ENCODE measurements at places on chromosomes 5 and 9.

DNA sequence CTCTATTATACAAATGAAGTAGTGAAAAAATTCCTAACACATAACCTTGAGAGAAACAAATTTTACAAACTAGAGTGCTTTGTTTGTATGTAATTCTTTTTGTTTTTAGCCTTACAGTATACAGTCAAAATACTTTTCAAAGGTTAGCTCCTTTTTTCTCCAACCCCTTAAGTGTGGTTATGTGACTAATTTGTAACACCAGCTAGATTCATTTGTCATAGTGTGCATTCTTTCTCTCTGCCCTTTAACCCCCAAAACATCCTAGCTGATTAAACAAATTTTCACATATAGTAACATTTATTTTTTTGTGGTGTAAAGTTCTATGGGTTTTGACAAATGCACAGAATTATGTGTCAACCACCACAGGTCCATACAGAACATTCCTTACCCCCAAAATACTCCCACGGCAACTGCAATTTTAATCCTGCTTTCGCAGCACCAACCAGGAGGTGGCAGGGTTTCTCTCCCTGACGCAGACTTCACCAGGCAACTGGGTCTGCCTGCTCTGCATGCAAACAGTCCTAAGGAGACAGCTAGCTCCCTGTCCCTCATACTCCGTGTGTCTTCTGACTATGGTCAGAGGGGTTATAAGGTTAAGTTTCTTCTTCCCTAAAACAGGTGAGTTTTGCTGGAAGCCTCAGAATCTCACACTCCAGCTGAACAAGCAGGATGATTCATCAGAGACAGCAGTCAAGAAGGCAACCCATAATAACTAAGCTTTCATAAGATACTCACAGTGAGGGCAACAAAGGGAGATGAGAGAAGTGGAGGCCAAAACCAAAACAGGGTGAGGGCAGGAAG lies 44.5 kb upstream of the NR5A1 start:
- DNase-seq, result peak; percentile 17

- no peak for DNase-seq
Measured at GRCh38 chr5:157252711-157253465, 13.0 kb upstream of the CYFIP2 start.

DNA sequence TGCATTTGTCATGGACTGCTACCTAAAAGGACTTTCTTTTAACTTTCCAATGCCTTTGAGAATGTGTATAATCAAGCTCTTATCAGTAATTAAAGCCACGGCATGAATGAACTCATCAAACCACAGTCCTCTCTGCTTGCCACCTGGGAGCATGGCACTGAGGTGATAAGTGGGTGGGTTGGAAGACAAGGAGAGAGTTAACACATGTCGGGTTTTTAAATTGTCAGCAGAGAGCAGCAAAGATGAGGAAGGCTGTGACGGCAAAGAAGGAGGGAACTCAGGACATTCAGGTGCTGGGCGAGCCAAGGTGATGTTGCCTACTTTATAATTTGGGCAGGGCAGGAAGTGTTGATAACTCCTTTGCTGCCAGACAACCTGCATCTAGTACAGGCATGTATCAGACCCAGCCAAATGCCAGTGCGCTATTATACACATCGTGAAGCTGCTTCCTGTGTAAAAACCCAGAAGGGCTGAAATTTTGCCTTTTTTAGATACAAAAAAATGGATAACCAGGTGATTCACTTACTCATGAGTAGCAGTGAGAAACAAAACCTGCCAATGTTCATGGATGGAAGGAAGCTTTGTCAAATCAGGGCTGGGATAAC lies 269.1 kb downstream of the KIF4B start:
- DNase-seq, result no peak

GRCh38 chr5:163106098-163106497 lies 331.3 kb upstream of the CCNG1 start:
- DNase-seq, result no peak

GRCh38 chr5:178298283-178298807 lies 65.7 kb upstream of the PHYKPL start:
- no peak for DNase-seq

GRCh38 chr9:85717220-85717619 lies 24.5 kb downstream of the AGTPBP1 start:
- no peak for DNase-seq

DNA sequence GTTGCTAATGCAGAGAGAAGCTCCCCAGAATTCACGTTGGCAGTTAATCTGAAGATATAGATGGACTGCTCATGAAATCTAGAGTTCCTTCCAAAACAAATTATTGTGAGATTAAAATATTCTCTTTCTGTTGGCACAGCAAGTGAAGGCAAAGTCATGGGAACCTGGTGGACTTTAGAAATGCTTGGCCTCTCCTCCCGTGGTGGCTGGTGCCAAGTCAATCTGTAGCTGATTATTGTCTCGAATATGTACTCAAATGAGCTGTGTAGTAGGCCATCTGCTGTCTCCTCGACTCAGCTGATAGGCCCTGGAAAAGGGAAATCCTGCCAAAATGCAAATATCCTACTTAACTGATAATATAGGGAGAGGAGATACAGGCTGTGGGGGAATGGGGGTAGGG lies 69.3 kb downstream of the DAPK1 start:
- no peak for DNase-seq

DNA sequence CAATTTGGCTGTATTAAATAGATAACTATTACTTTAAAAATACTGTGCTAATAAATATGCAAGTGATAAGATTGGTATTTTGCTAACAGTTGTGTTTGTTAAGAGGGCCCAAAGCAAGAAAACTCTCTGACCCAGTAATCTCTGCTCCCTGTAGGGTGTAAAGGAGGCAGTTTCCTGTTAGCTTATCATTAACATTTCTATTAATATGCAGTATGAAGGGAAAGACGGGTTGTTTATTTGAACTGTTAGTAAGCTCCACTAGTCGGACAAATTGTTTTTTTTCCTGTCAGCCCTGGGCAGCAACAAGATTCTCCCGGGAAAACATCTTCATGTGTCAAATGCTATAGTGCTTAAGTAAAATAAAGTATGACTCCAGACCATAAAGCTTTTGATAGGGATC lies 35.6 kb downstream of the ERP44 start:
- DNase-seq, result no peak

DNA sequence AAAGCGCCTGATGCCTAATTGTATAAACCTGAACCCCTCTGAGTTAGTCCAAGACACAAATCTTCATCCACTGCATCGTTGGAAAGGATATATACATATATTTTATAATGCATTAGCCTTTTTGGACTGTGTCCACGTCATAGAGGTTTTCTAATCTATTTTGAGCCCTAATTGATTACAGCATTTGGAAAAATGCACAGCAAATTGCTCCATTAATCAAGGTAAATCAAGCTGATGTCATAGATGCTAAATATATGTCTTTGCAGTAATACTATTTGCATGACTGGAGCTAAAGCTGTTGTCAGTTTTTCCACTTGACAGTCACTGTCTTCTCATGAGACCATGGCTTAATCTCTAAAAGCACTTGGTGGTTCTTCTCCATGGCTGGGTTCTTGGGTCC lies 483.5 kb upstream of the TNC start:
- no peak for DNase-seq

GRCh38 chr5:31385774-31386537 lies 145.9 kb downstream of the DROSHA start:
- no peak for DNase-seq

- no peak for DNase-seq
Measured at GRCh38 chr5:103111468-103111867, 8.5 kb downstream of the GIN1 start.

GRCh38 chr5:158456756-158457155 lies 597.8 kb upstream of the CLINT1 start:
- DNase-seq, result no peak

DNA sequence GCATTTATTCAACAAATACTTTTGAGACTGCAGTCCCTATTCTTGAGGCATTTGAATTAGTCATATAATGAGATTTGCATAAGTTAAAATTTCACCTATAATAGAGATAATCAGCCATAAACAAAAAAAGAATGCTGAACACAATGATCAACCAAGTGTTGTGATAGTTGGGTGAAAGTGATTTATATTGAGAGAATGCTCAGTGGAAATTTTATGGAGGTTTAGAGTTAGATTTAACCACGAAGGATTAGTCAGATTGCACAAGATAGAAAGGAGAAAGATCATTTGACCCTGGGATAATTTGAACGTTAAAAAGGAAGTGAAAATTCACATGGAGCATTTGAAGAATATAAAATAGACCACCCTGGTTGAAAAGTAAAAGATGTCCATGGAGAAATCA lies 356.2 kb downstream of the NPR3 start:
- DNase-seq, result no peak

DNA sequence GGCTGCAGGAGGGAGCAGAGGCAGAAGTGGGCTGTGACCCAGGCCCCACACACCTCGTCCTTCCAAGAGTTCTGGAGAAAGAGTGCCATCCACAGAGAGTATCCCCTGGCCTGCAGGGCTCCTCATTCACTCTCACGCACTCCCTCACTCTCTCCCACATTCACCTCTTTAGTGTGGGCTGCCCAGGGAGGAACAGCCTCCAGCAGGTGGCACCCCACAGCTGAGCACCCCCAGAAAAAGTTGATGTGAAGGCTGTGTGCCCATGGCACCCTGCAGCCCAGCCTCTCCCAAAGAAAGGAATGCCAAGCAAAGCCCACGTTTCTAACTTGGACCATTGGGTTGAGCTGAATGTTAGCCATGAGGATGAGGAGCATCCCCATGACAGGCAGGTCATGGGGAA lies 4.5 kb upstream of the SHC3 start:
- DNase-seq, result no peak

- no peak for DNase-seq
Measured at GRCh38 chr5:1737790-1738405, 61.7 kb downstream of the MRPL36 start.

DNA sequence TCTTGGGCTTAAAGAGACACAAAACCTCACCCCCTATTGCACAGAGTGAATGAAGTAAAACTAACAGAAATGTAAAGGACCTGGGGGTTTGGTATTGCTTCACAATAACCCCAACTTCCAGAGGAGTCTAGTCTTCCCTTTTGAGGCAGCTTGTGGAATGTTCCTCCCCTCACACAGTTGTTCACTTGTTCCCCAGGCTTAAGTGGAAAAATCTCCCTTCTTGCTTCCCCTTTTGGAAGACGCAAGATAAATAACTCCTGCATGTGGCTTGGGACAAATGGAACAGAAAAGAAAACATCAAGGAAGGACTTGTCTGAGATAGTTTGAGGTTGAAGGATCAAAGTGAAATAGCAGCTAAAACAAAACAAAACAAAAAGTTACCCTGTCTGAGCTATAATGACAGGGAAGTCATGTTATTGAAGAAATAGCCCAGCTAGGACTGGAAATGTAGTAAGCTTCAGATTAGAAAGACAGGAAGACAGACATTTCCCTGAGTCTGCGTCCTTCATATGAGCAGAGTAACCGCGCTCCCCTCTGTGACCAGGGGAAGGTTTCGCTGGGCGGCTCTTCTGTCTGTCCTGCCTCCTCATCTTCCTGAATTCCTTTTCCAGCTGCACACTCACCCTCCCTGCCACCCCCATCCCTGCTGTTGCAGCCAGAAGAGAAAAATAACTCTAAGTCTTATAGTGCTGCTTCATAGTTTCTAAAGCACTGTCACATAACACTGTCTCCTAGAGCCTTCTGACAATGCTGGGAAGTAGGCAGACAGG lies 8.8 kb downstream of the SPARC start:
- no peak for DNase-seq

Data from CD8-positive, alpha-beta T cell (primary cell).